ENCODE measurements at places on chromosomes 7 and 10. TPM values are rescaled to one million over a fixed set of nuclear protein-coding genes. Genes with fewer than 3 reads are reported as not detected.

The TRIM50 gene
- not detected for total RNA-seq

The AGAP4 gene
- 6.6 TPM for total RNA-seq

The ARMC3 gene
- 0.74 TPM for total RNA-seq

The OR2F2 gene
- not detected for total RNA-seq

The KIF11 gene
- 44.4 TPM for total RNA-seq

The POLR2J3 gene
- 49.6 TPM for total RNA-seq

The DOCK4 gene
- total RNA-seq, result 6.7 TPM

The EN2 gene
- total RNA-seq, result 0.90 TPM

The BMPER gene
- total RNA-seq, result 4.6 TPM

The CTAGE6 gene
- not detected for total RNA-seq

The RBP4 gene
- 4.9 TPM for total RNA-seq

The SH2D4B gene
- 0.13 TPM for total RNA-seq

The MRPS17 gene
- total RNA-seq, result 25.5 TPM

The OR2A5 gene
- not detected for total RNA-seq

The ZPBP gene
- not detected for total RNA-seq

The ATAD1 gene
- 45.4 TPM for total RNA-seq

The FAM25A gene
- total RNA-seq, result not detected

The TDRD1 gene
- not detected for total RNA-seq

The FGF8 gene
- not detected for total RNA-seq

The ERVW-1 gene
- 0.04 TPM for total RNA-seq

The IFIT1 gene
- total RNA-seq, result 3.7 TPM

The IL6 gene
- total RNA-seq, result 0.66 TPM

The ADAM8 gene
- total RNA-seq, result 2.7 TPM

The AKR1C8 gene
- 0.07 TPM for total RNA-seq

The TMEM196 gene
- total RNA-seq, result not detected

The RTKN2 gene
- 0.96 TPM for total RNA-seq

The SPDYE17 gene
- not detected for total RNA-seq

The FZD8 gene
- 4.2 TPM for total RNA-seq

The CHAT gene
- not detected for total RNA-seq

The CHCHD1 gene
- total RNA-seq, result 51.9 TPM

The EVX1 gene
- 0.19 TPM for total RNA-seq

The UNCX gene
- not detected for total RNA-seq

The AKR1B1 gene
- total RNA-seq, result 2,222 TPM

The BBS9 gene
- 3.3 TPM for total RNA-seq

The ITPRID1 gene
- not detected for total RNA-seq

The GOLGA7B gene
- total RNA-seq, result 4.2 TPM

The SLC13A1 gene
- total RNA-seq, result not detected

The TMEM184A gene
- 8.8 TPM for total RNA-seq

The CRHR2 gene
- total RNA-seq, result 0.05 TPM

The KLF14 gene
- 0.02 TPM for total RNA-seq

The ABCB8 gene
- 43.3 TPM for total RNA-seq

The FAM20C gene
- total RNA-seq, result 47.6 TPM

All from A549 treated with dexamethasone at 1 μM for 4 hours (cell line).